ENCODE measurements at places on chromosomes 13 and 19.

DNA sequence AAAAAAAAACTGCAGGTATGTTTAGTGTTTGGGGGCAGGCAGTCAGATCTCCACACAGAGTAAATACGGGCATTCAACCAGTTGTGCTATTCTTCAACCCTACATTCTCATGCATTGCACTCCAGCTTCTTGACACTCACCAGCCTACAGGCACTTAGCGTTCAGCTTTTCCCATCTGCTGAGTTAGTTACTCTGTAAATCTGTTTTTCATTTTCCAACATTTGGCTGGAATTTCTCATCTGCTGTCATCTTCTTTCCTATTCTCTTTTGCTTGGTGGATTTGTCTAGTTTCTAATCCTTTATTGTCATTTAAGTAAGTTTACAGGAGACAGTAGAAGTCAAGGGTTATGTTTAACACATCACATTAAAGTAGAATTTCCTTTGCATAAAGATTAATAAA is 1318.9 kb downstream of the OLFM4 start:
- DNase-seq = no peak

DNA sequence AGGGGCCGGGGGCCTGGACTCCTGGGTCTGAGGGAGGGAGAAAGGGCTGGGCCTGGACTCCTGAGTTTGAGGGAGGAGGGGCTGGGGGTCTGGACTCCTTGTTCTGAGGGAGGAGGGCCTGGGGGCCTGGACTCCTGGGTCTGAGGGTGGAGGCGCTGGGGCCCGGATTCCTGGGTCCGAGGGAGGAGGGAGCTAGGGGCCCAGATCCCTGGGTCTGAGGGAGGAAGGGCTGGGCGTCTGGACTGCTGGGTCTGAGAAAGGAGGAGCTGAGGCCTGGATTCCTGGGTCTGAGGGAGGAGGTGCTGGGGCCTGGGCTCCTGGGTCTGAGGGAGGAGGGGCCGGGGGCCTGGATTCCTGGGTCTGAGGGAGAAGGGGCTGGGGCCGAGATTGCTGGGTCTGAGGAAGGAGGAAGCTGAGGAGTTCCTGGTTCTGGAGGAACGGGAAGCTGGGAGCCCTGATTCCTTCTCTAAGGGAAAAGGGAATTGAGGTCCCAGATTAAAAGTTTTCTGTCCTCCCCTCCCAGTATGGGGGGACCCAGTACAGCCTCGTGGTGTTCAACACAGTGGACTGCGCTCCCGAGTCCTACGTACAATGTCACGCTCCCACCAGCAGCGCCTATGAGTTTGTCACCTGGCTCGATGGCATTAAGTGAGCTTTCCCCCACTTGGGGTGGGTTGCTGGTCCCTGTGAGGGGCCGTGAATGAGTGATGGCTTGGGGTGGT is 721 bp downstream of the MED25 start:
- DNase-seq = no peak

DNA sequence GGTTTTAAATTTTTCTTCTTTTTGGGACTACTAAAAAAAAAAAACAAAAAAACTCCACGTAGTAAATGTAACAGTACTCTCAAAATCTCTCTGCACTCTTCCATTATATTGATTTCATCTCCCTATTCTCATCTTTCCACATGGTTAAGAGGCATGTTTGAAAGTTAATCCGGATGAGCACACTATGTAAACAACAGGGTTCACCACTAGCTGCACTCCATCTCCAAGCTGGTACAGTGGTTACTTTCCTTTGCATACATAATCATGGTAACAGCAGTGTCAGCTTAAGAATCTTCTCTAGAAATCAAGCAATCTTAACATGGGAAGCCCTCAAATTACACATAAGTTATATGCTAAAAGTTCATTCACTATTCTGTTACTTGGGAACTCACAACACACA is 92.6 kb downstream of the MIPEP start:
- DNase-seq = no peak

DNA sequence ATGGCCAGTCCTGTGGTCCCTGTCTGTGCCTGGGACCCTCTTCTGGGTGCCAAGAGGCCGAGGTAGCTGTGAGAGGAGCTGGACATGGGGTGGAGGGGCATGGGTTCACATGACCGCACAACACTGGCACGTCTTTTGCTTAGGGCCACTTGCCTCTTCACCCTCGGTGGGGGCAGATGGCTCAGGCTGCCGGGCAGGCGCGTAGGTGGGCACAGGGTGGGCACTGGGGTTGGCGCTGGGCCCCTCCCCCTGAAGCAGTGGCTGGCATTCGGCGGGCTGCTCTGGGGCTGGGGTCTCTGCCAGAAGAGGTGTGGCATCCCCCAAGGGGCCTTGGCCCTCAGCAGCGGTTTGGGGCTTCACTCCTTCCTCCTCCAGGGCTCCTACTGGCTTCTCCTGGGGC is 8.4 kb downstream of the PALM3 start:
- no peak for DNase-seq

DNA sequence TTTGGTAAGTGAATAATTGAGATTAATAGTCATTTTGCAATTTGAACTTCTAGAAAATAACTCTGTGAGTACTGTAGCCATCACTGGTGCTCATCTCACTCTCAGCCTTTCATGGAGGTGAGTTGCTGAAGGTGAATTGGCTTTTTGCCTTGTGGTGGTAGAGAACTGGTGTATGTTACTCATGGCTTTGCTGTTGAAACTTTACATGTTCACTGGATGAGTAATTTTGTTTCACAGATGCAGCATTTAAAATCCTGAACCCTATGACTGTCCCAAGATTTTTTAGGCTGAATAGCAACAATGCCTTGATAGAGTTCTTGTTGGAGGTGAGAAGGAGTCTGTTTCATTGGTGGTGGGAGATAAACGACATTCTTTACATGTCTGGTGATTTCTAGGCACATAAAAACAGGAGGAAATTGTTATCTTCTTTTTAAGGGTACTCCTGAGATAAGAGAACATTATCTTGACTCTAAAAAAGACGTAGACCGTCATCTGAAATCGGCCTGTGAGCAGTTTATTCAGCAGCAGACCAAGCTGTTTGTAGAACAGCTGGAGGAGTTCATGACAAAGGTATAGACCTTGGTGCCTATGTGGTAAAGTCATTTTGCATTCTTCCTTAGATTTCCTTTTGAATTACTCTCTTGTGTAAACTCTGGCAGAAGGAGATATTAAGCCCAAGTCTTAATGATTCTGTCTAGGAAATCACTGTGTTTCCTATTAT is 53.9 kb downstream of the COG3 start:
- no peak for DNase-seq

- DNase-seq = no peak
These were observed 1.9 kb downstream of the SCEL start for GRCh38 chr13:77537289-77537919.

DNA sequence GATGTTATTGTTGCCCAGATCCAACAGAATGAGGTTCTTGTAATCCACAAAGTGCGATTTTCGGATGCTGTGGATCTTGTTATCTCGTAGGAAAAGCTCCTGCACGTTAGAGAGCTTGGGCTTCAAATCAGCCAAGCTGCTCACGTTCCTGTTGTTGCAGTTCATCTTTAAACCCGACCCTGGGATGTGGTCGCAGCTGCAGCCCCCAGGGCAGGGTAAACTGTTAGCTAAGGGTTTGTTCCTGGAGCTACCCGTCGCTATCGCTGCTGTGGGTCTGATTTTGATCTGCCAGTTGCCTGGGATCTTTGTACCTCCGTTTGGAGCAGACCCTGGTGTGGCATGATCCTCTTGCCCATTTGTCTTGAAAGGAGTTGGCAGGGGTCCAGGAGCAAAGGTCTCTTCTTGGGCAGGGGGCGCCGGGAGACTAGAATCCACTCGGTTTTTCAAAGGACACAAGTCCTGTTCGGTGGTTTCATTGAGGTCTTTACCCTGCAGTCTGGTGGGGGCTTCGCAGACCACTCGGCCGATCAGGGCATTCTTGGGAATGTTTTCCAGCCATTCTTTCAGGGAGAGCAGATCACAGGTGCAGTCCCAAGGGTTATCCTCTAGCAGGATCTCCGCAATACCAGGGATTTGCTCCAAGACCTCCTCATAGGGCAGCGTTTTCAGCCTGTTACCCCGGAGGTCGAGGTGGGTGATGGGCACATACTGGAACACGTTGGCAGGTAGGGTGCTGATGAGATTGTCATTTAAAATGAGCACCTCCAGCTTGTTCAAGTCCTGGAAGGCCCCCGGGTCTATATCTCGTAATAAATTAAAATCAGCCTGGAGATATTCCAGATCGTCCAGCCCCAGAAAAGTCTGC is 1.8 kb downstream of the SLITRK1 start:
- DNase-seq = no peak

GRCh38 chr13:102038787-102039186 is 363.1 kb downstream of the FGF14 start:
- DNase-seq = no peak

GRCh38 chr13:85615031-85615430 is 184.2 kb downstream of the SLITRK6 start:
- DNase-seq = no peak

- DNase-seq = no peak
These were observed 187.5 kb downstream of the GPC6 start for GRCh38 chr13:93413972-93414717.

DNA sequence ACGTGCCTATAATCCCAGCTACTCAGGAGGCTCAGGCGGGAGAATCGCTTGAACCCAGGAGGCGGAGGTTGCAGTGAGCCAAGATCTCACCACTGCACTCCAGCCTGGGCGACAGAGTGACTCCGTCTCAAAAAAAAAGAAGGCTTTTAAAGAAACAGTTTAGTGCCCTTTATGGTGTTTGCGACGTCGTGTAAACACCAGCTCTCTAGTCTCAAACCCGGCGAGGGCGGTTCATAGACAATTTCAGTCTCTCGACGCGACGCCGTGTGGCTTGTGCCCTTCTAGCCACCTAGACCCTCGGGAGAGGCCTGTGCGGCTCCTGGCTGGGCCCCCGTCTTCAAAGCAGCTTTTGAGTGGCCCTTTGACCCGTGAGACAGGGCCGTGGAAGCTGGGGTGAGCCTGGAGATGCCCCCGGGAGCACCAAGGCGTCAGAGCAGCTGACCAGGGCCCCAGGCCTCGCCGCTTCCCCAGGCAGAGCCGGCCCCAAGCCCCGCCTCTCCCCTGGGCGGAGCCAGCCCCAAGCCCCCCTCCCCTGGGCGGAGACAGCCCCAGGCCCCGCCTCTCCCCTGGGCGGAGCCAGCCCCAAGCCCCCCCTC is 5.0 kb upstream of the MADCAM1 start:
- no peak for DNase-seq

- no peak for DNase-seq
These were observed 2819.7 kb downstream of the PCDH9 start for GRCh38 chr13:64410276-64411053.

DNA sequence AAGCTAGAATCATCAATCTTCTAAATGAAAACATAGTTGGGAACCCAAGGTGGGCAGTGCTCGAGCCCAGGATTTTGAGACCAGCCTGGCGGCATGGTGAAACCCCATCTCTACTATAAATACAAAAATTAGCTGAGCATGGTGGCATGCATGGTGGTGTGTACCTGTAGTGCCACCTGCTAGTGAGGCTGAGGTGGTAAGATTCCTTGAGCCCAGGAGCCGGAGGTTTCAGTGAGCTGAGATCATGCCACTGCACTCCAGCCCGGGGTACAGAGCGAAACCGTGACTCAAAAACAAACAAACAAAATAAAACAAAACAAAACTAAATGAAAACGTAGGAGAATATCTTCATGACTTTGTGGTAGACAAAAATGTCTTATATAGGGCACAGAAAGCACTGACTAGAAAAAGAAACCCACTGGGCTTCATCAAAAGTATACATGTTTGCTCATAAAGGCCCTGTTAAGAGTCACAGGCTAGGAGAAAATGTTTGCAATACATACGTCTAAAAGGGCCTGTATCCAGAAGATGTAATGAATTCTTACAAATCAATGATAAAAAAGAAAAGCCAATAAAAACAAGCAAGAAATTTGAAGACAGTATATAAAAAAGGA is 353.6 kb downstream of the FGF9 start:
- no peak for DNase-seq

DNA sequence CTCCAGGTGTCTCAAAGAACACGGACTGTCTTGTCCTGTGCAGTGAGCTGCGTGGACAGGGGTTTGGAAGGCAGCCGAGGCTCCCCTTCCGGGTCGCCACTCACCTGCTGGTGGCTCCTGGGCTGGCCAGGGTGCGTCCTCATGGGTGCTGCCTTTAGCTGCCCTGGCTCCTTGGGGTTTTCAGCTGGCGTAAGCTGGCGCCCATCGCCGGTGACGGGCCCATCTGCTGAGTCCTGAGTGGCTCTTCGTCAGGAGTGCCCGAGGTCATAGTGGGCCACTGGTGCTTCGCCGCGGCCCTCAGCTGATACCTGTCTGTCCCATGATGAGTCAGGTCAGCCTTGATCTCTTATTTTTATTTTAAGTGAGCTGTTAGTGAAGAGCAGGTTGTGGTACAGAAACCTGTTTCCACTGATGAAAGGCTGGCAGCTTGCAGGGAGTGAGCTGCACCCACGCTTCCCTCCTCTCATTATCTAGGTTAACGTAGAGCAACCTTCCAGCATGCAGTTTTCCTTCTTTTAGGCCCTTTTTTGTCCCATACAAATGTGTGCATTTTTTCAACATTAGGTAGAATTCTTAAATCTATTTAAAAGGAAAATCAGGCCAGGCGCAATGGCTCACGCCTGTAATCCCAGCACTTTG is 18.4 kb downstream of the EPN1 start:
- no peak for DNase-seq

GRCh38 chr19:19297759-19298158 is 22.6 kb downstream of the SUGP1 start:
- DNase-seq = no peak

DNA sequence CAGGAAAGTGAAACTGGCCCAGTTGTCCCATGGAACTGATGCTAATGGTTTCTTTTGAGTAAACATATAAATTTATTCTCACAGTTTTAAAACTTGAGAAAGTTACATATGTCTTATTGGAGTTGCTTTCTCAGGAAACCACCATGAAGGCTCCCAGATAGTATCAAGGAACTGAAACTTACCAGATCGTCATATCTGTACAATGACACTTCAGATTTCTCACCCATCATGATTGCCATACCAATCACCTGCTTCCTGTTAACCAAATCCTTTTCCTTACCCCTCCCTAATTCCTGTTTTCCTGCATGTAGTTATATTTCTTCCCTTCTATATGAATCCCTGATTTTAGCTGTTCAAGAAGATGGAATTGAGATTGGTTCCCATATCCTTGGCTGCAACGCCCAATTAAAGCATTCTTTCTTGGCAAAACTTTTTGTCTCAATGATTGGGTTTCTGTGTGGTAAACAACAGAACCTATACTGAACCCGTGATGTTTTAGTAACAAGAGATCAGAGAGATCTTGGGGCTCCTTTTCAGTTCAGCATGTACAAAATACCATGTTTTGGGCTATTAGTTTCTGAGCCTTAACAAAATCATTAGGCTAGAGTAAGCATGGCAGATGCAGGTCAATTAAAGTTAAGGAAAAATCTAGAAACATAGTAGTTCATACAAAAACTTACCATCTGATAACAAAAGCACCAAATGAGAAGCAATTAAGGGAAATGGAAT is 781.3 kb upstream of the MIR17HG start:
- no peak for DNase-seq

- DNase-seq = no peak
These were observed 15.2 kb upstream of the TLE6 start for GRCh38 chr19:2962018-2962670.

- no peak for DNase-seq
These were observed 2278.0 kb upstream of the PCDH20 start for GRCh38 chr13:63693696-63694095.
